Urinary bladder (tissue), 4 donors: ENCODE measurements at places on chromosomes 13 and 19. TPM values are rescaled to one million over a fixed set of nuclear protein-coding genes. Genes with fewer than 3 reads are reported as not detected.

RASAL3 gene
- polyA plus RNA-seq = 1.8 TPM

SIAH3 gene
- not detected for polyA plus RNA-seq

RASGRP4 gene
- 2.4 TPM for polyA plus RNA-seq

DNA sequence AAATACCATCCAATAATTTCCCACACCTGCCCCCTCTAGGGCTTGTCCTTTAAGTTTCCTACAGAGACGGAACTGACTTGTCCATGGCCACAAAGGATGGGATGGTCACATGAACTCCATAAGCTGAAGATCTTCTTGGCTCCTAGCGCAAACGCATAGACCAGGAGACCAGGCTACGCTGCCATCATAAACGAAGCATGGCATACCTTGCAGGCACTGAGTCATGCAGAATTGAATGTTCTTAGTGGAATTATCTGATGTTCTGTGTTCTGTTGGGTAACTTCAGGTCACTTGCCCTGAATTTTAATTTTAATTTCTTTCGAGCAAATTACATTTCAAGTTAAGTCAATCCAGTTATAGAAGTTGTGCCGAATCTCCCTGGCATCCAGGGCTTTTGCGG, 96.4 kb upstream of the STARD13 start:
- DNase-seq = no peak

KIR3DL1 gene
- polyA plus RNA-seq = not detected

GRCh38 chr19:18273561-18274218, 562 bp downstream of the IQCN start:
- DNase-seq = no peak

GRCh38 chr19:14843578-14843977, 5.1 kb downstream of the OR7A10 start:
- DNase-seq = no peak

GRCh38 chr19:48365602-48366001, 1.4 kb downstream of the SYNGR4 start:
- no peak for DNase-seq

DNA sequence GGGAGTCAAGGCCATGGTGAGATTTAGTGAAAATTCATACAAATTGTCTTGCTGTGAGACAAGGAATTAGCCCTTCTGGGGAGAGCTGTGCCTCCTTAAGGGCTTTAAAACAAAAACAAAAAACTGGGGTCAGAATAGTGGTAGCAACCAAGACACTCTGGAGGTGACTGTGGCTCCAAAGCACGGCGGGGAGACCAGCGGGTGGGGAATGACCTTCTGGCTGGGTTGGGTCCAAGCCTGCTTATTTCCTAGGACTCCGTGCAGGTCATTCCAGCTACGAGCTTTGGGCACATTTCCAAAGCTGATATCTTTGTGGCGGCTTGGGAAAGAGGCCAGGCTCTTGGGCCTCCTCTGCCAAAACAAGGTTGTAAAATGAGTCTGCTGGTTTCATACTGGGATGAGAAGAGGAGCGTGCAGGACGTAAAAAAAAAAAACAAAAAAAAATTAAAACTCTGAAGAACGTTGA, 348.3 kb downstream of the UQCRFS1 start:
- peak; percentile 11 for DNase-seq

GRCh38 chr13:38530492-38530891, 156.4 kb upstream of the FREM2 start:
- DNase-seq = no peak

GRCh38 chr13:74921326-74921725, 560.6 kb downstream of the TBC1D4 start:
- DNase-seq = no peak

DNA sequence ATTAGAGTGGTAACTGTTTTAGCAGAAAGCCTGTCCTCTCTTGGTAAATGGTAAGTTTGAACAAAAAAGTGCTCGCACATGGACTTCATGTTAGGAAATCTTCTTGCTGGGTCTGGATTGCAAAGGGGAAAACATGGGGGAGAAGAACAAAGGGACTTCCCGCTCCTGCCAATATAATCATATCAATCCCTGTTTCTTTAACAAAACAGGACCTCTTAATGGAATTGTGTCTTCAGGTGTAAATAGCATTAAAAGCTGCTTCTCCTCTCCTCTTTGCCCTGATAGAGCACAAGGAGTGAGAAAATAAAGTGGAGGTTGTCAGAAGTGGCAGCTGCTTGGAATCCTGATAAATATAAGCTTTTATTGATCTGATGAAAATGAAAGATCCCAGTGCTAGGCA, 20.4 kb upstream of the ZNF536 start:
- DNase-seq = no peak

- no peak for DNase-seq
Observed at GRCh38 chr13:80924596-80924995, 583.7 kb upstream of the SPRY2 start.

DNA sequence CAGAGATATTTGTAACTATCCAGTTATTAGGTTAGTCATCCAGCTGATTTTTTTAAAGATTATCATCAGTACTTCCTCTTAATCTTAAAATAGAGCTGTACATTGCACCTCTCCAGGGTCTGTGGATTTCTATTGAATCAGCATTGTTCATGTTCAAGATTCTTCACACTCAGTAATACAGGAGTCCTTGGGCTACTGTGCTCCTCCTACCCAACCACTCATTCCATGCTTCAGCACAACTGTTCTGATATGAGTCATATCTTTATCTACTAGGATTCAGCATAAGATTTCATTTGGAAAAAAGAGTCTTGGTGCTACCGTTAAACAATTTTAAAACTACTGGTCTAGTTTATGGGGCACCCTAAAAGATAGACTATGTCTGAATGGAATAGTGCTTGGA, 357.8 kb downstream of the DCT start:
- DNase-seq = no peak

DNA sequence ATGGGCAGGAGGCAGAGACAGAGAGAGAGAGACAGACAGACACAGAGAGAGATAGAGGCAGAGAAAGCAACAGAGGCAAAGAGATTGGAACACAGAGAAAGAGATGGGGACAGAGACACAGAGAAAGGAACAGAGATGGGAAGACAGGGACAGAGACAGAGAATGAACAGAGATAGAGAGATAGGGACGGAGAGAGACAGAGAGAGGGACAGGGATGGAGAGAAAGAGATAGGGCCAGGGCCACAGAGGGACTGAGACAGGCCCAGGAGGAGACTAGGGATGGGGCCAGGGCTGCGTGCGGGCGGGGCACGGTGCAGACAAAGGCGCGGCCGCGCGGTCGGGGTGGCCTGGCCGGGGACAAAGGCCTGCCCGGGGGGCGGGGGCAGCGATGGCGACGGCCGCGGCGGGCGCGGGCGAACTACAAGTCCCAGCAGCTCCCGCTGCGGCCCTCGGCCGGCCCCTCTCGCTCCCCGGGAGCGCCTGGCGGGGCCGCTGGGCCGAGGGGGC, at the start of gene ZNF358:
ZNF358 (plus strand) TSS at position 459 of the 507 bp plus-strand sequence. CDS start 3,140 bp downstream, outside the sequence.
- no peak for DNase-seq

- DNase-seq = no peak
Observed at GRCh38 chr19:50252111-50252886, 48.9 kb downstream of the MYH14 start.

DNA sequence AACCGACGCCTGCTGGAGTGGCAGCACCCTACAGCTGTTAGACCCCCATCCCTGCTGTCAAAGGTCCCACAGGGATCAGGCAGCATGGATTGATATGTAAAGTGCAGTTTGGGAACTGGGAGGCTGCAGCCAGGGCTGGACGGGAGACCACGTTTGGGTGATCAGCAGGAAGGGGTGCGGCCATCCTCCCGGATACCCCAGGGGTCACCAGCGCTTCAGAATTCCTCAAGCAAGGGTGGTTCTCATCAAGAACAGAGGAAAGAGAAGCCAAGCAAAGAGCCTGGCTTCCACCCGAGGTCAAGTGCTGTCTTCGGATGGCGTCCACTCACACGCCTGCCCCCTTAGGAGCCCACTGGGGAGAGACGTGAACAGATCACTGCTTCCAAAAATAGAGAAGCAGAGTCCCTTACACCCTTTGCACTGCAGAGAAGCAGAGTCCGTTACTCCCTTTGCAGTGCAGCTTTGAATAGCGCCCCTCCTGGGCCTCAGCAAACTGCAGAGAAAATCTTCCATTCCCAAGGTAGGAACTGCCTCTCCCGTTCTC, 35.5 kb downstream of the DHRS12 start:
- DNase-seq = no peak

RSPH6A gene
- not detected for polyA plus RNA-seq

DNA sequence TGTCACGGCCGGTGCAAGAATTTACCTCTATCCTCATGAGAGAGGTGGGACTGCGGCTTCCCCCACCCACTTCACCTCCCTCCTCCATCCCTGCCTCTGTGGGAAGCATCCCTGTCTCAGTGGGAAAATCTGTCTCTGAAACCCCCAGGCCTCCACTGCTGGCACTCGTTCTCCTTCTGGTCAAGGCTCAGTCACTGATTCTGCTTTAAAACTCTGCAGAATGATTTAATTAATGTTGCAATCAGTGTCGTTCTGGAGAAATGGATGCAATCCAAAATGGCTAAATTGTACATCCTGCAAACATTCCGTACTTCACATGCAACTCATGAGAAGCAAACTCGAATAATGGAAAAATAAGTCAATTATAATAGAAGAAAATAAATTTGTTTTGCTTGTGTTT, 5.6 kb downstream of the RASL11A start:
- DNase-seq = no peak

GRCh38 chr19:53328967-53329366, 4.6 kb upstream of the ZNF845 start:
- no peak for DNase-seq

GRCh38 chr19:28501976-28502375, 711.0 kb downstream of the UQCRFS1 start:
- no peak for DNase-seq

DNA sequence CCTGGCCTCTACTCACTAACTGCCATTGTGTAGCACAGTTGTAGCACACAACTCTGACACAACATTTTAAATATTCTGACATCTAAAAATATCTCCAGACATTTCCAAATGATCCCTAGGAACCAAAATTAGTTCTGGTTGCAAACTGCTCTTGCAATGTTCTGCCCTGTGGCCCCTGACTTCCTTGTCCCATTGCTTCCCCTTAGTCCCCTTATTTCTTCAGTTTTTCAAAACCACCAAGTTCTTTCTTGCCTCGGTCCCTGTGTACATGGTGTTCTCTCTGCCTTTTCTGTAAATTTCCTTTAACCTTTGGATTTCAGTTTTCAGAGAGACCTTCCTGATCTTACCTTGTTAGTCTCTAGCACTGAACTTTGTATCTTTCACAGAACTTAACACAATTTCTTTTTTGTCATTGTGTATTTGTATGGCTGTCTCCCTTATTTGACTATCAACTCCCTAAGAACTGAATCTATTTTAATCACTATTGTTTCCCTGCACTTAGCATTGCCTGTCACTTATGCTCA, 87.6 kb upstream of the MLNR start:
- DNase-seq = no peak

LRRC63 gene
- polyA plus RNA-seq = not detected

DNA sequence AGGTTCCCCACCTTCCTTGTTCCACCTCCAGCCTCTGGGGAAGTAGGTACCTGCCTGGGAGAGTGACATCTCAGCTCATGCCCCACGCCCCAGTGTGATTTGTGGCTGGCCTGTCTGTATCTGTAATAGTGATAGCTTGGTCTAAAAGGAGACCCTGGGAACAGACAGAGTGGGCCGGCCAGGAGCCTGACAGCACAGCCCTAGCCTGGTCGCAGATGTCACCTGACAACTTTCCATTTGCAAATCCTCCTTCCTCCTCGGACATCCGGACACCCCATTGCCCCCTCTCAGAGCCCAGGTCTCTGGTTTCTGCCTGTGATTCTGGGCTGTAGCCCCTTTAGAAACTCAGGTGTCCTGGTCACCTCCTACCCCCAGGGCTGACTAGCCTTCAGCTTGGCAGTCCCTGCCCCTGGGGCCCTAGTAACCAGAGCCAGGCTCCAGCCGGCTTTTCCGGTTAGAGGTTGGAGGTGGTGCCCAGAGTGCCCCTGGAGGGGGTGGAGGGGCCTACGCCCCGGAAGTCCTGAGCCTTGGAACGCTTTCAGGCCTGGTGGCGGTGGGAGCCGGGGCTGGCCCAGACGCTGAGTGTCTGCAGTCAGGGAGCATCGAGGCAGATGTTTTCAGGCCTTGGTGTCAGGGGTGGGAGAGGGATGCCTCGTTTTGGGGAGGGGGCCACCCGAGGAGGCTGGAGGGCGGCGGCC, 6.5 kb downstream of the LRRC8E start:
- no peak for DNase-seq

GRIN2D gene
- polyA plus RNA-seq = 0.30 TPM

NANOS3 gene
- polyA plus RNA-seq = 0.57 TPM

SRRM5 gene
- 0.23 TPM for polyA plus RNA-seq

DNA sequence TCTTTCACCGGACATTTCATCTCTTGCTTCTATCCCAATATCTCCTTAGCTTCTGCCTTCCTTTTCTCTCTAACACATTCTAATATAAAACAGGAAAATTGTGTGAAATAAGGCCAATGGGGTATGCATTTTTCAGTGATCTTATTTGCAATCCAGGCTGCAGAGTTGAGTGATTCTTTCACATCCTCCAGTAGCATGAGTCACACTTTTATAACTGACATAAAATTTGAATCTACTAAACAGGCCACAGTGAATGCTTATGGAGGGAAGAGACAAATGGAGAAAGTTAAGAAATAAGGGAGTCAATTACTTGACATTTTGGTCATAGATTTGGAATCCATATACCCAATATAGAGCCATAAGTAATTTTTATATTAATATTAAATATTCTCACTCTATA, 1037.0 kb upstream of the SPRY2 start:
- no peak for DNase-seq

- no peak for DNase-seq
Observed at GRCh38 chr13:80586356-80586755, 245.4 kb upstream of the SPRY2 start.

DNA sequence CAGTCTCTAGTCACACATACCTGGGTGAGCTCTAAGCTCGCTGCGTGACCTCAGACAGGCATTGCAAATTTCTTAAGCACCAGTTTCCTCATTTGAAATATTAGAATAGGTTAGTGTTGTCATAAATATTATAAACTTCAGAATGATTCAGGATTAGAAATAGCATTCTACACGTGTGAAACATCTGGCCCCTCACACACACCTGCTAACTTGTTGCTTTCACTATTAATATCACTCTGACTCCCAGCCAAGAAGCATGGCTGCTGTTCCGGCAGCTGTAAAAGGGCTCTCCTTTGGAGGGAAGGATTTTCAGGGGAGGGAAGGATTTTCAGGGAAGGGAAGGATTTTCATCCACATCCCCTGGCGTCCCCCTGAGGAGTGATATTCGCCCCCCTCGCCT, 161.3 kb upstream of the GPR12 start:
- no peak for DNase-seq
